ENCODE measurements at places on chromosomes 12 and 14. TPM values are rescaled to one million over a fixed set of nuclear protein-coding genes. Genes with fewer than 3 reads are reported as not detected.

GRCh38 chr12:94457311-94457710 is 2.4 kb downstream of the CEP83 start:
- DNase-seq: no peak

The OR11H6 gene
- polyA plus RNA-seq: not detected

DNA sequence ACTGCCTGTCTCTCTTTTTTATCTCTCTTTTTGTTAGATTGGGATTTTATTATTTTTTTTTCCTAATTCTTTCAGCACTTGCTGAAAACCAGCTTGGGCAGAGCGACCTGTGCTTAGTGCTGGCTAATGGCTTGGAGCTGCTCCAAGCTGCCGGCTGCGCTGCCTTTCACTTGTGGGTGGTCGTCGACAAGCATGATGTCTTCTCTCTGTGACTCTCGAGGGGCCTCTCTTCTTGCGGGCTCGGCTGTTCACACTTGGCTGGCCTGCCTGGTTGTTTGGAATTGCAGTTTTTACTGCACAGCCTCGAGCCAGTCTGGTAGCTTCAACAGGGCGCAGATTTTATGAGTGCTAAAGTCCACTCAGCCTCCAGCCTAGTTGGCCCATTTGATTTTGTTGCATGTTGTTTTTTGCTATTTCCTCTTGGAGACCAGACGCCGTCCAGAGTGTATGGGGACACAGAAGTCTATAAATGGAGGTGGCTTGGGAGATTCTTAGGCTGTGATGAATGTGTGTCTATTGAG is 18.6 kb downstream of the TPCN1 start:
- no peak for DNase-seq

The TTC6 gene
- polyA plus RNA-seq: 12.4 TPM

DNA sequence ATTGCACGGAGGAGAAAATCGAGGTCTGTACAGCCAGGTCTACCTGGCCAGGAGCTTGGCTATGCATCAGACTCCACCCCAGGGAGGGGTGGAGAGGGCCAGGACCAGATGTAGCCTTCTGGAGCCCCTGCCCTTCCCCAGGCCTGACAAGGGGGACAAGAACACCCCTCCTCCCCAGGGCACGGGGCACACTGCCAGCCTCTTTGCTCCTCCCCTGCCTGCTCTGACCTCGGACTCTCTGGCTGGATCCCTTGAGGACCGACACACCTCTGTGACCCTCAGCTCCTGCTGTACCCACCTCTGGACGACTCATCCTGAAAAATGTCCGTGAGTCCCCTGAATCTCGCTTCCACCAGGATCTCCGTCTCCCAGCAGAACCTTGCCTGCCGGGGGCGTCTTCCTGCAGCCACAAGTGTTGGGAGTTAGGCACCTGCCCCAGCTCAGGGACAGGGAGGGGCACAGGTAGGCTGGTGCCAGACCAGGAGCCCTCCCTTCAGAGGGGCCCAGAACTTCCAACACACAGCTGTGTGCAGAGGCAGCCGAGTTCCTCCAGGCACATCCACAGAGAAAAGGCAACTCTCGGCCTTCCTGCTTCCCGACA is 21.8 kb downstream of the AHNAK2 start:
- DNase-seq: no peak

- DNase-seq: peak; percentile 43
Measured at GRCh38 chr12:132525011-132525832, 35.3 kb downstream of the FBRSL1 start.

DNA sequence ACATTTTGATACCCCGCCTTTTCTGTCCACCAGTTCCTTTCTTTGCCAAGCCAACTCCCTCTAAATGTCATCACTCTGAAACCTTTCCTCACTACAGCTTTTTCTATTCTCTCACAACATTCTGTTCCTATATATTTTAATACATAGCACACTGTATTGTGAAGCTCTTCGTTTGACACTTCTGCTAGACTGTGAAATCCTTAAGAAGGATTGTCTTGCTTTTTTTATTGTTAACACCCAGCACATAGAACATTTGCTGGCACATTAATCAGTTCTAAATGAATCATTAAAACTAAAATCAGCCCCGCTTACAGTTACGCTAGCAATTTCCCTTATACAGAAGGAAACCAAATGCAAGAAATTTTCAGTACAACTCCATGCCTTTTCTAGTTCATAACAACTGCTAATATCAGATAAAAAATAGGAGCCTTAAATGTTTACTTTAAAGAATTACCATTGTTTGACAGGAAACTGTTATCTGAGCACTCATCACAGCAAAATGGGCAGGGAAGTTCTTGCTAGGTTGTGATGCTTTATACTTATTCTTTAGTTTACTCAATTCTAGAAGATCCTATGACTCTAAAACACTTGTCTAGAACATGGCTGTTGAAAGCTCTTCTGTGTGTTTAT is 93.5 kb downstream of the PPP1R12A start:
- DNase-seq: no peak

GRCh38 chr14:72692696-72693095 is 201.2 kb downstream of the DPF3 start:
- no peak for DNase-seq

DNA sequence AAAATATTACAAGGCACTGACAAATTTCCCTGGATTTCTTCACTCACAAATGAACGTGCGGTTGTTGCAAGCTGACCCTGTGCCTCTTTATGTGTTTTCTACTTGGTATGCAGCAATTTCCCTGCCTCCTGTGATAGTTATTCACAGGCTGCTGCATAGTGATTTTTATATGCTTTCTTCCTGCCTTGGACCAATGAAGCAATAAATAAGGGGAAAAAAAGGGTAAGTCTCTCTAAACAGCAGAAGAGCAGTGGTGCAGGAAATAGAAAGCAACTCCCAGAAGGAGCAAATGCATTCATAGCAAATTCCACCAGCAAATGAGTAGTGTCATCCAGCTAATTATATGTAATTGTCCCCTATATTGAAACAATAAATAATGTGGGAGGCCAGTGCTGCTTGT is 737.9 kb downstream of the GALC start:
- DNase-seq: no peak

GRCh38 chr12:50195832-50196231 is 28.7 kb upstream of the CERS5 start:
- DNase-seq: no peak

DNA sequence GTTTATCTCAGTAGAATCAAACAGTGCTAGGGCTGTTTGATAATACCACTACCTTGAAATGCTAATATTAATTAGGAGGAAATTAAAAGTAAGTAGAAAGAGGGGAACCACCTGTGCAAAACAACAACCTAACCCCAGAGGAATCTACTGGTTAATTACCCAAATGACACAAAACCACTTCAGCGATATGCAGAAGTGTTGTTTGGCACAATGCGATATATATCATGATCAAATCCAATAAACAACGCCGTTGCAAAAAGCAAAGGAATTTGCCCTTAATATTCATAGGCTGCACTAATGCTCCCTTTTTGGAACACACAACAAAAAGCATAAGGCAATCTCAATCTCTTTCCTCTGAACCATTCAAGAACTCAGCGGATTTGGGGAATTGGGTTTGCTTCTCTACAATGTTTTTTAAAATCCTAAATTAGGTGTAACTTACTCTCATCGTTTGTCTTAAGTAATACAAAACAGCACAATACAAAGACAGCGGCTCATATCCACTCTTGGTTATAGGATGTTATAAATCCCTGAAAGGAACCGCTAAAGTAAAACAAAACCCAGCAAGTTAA is 1.5 kb downstream of the MAP4K5 start:
- DNase-seq: no peak

GRCh38 chr14:96225745-96226151 is 21.1 kb downstream of the BDKRB2 start:
- DNase-seq: no peak

DNA sequence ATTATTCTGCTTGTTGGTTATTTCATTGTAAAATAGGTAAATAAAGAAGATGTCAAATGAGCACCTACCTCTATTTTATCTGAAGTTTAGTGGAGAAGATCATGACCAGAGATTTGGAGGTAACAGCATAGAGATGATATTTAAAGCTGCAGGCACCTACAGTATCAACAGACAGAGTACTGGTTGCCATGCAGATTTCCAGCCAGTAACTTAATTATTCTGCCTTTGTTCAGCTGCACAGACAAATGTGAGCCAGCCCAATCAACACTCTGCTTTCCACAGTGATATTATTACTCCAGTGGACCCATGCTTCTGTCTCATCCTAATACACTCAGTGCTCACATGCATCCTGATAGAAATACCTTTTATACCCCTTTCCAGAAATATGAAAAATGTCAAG is 348.5 kb upstream of the RGS6 start:
- DNase-seq: no peak

The RASAL1 gene
- polyA plus RNA-seq: 5.0 TPM

GRCh38 chr12:105378911-105379310 is 48.4 kb downstream of the C12orf75 start:
- peak; percentile 35 for DNase-seq

The ANKS1B gene
- 58.2 TPM for polyA plus RNA-seq

- DNase-seq: no peak
Measured at GRCh38 chr14:52352061-52352491, 38.0 kb downstream of the PTGER2 start.

- no peak for DNase-seq
Measured at GRCh38 chr14:53845813-53846693, 110.6 kb downstream of the BMP4 start.

GRCh38 chr14:81091139-81091538 is 129.6 kb downstream of the GTF2A1 start:
- DNase-seq: no peak

The WIF1 gene
- polyA plus RNA-seq: 3.1 TPM

The EML5 gene
- polyA plus RNA-seq: 4.2 TPM

DNA sequence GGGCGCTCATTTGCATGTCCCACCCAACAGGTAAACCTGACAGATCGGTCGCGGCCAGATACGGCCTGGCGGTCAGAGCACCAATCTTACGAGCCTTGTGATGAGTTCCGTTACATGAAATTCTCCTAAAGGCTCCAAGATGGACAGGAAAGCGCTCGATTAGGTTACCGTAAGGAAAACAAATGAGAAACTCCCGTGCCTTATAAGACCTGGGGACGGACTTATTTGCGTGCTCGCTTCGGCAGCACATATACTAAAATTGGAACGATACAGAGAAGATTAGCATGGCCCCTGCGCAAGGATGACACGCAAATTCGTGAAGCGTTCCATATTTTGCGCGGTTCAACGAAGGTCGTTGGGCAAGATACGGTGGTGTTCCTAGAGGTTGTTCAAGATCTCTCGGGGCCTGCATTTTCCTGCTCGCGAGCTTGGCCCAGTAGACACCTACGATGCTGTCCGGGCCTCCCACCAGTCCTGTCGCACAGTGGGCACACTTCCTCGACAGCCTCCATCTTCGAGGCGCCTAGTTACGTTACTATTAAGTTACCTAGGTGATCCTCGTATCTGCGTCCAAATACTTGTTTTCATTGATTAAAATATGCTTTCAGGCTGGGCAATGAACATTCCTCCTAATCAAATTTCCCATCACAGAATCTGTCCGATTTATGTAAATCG is at the start of gene RNU6-7:
Gene RNU6-7, plus strand, starts transcription at position 230 of the 675 bp plus-strand sequence.
- DNase-seq: peak; percentile 74

DNA sequence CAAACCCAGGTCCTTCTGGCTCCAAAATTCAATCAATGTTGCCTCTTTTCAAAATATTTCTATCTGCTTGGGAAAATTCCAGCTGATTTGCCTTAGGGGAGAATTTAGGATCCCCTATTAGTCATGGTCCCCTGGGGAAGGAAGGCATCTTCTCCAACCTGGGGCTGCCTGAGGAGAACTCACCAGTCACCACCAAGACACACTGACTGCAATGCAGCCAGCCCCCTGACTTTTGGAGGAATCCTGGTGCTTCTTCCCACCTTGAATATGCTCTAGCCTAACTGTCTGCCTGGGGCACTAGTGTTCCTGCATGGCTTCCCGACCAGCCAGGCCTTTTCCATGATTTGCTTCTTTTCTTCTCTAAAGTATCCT is 71.8 kb upstream of the BCL2L14 start:
- DNase-seq: no peak

- DNase-seq: no peak
Measured at GRCh38 chr12:61911113-61911512, 349.1 kb upstream of the USP15 start.

DNA sequence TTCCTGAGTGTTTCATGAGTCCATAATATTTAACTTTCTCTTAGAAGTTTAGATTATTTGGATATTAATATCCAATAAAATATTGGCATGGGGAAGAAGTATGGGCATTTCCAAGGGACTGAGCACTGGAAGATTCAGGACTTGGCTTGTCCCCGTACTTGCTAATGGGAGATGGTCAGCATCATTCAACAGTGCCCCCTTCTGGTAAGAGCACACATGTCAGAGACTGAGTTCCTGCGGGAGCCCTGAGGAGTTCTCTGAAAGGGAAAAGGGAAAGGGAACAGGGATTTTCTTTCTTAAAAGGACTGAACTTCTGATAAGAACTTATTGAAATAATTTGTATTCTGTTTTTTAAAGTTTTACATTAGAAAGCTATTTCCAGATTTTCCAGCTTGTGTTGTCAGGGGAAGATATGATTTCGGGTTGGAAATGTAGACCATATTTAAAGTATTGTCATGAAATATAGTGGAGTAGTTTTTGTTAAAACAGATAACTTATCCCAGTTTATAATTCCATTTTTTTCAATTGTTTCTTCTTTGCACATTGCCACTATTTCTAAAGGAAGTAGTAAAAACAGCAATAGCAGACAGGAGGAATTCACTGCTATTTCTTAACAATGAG is 59.8 kb upstream of the C12orf71 start:
- DNase-seq: peak; percentile 79

The TAS2R13 gene
- not detected for polyA plus RNA-seq

- no peak for DNase-seq
Measured at GRCh38 chr14:52103416-52103815, 34.6 kb upstream of the NID2 start.

DNA sequence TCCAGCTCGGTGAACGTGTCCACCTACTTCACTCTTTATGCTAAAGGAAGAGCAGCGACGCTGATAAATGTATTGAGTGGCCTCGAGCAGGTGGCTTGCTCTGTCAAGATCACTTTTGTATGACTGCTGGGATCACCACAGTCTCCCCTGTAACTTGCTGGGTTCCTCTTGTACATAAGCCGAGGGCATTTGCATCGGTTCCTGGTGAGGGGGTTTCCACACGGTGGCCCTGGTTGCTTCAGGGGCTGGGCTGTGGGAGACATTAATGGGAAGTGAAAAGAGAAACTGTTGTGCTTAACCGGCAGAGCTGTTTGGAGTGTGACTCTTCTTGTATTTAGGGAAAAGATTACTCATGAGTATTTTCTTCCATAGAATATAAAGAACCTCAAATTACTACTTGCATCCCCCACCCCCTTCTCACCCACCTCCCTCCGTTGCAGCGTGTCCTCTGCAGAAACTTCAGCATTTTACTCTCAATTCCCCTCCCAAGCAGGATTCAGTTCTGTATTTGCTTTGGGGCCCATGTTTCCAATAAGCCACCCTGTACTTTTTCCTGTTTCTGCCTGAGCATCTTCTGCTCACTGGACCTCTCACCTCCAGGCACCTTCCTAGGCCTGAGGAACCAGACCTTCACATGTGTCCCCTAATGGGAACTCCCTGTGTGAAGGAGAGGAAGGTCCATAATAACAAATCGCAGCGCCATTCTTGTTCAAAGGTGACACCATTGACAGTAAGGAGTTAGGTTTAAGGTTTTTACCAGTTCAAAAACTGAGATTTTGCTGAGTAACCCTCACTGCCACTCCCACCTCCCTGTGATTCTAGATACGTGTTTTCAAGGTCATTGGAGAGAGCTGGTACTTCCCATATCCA is 187.0 kb downstream of the ETV6 start:
- peak; percentile 27 for DNase-seq

Data from testis (tissue), 5 donors.